Suprapubic skin (tissue), 4 donors: ENCODE measurements at places on chromosomes 5 and 9.

- no peak overlapping the region for H3K4me3 ChIP-seq
- H3K36me3 ChIP-seq, result no peaks in the 10 kb centered on the region
- peaks cover 12% of the 10 kb centered on the region for H3K4me1 ChIP-seq
- DNase-seq, result no peak
- H3K27ac ChIP-seq, result no peak overlapping the region
These were observed 7.0 kb upstream of the SLC9A3 start for GRCh38 chr5:531101-531748.

DNA sequence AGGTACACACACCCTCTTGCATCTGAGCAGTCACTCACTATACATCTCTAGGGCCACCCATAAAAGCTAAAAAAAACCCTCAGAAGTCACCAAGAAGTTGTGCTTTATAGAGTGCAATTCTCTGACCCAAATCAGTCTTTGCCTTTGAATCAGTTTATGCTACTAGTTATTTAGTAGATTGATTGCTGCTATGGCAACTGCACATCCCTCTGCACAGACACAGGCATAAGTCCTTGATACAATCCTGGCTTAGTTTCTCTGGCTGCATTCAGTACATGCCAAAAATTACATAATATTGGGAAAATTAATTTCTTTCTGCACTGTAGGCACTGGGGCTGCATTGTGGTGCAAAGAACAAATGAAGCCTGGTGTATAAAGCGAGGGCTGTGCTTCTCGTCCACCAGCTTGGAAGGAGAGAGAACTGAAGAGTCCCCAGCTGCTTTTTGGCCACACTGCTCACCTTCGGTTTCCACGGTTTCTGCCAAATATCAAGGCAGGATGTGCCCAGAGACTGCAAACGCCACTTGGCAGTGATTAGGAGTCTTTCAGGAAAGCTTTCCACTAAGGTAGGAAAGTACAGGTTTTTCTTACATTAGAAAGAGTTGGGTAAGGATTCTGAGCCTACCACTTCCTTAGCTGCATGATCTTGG, 258.4 kb downstream of the ELAVL2 start:
- no peaks in the 10 kb centered on the region for H3K36me3 ChIP-seq
- H3K27me3 ChIP-seq, result no peaks in the 10 kb centered on the region
- no peaks in the 10 kb centered on the region for H3K4me1 ChIP-seq

GRCh38 chr5:65812648-65813047, 90.6 kb downstream of the NLN start:
- peaks cover 5% of the 10 kb centered on the region for H3K36me3 ChIP-seq
- no peak overlapping the region for H3K27ac ChIP-seq
- H3K27me3 ChIP-seq, result no peaks in the 10 kb centered on the region
- DNase-seq, result no peak

GRCh38 chr9:99069075-99069474, 35.8 kb upstream of the TGFBR1 start:
- no peaks in the 10 kb centered on the region for H3K27me3 ChIP-seq
- no peak for DNase-seq
- H3K4me1 ChIP-seq, result peaks cover 3% of the 10 kb centered on the region
- H3K36me3 ChIP-seq, result no peaks in the 10 kb centered on the region
- H3K4me3 ChIP-seq, result no peak overlapping the region

DNA sequence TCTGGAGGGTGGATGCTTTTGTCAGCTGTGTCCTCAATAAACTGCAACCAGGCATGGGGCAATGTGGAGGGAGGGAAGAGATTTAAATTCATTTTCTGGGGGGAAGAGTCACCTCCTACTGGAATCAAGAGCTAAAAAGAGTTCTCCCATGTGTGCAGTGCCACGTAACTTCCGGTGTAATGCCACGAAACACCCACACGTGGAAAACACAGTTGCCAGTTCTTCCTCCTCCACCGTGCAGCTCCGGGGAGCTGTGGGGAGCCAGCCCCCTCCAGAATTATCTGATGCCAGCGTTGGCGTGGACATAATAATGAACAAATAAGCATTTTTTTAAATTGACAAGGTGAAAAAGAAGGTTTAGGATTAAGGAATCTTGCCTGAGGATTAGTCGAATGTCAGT, 32.1 kb upstream of the MED10 start:
- DNase-seq, result no peak
- H3K27me3 ChIP-seq, result no peaks in the 10 kb centered on the region
- H3K27ac ChIP-seq, result no peak overlapping the region
- H3K4me1 ChIP-seq, result peaks cover 4% of the 10 kb centered on the region
- no peaks in the 10 kb centered on the region for H3K36me3 ChIP-seq

DNA sequence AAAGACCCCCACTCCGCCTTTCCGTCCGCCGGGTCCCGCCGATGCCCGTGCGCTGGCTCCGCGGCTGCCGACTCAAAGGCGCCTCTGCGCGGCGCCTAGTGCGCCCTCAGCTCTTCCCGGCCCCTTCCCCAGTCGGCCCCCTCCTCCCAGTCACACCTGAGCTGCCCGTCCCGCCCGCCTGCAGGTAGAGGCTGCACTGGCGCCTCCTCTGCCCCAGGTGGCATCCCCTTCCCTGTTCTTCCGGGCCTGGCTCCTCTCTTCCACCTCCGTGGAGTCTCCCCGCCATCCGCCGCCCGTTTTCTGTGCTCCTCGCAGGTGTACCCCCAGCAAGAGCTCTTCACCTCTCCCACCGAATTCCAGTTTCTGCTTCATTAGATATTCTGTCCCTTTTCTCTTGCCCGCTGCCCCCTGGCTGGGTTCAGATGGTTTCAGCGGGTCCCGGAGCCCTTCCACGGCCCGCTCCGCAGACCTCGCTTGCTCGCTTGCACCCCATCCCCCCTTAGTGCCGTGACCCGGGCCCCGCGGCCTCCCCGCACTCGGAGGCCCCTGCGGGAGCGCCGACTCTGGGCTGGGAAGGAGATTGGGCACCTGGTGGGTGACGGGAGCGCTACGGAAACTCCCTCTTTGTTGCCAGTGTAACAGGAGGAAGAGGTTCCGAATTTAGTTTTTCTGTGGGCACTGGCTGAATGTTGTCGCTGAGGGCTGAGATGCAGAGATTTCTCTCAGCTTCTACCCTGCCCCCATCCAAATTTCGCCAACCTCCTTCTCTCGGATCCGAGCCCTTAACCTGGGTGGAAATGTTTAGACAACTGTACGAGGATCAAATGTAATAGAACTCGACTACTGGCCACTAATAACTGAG, 809 bp downstream of the SLC44A1 start:
- no peaks in the 10 kb centered on the region for H3K36me3 ChIP-seq
- peak overlapping the region; percentile 91 for H3K27ac ChIP-seq
- H3K4me3 ChIP-seq, result peak overlapping the region; percentile 87
- peaks cover 38% of the 10 kb centered on the region for H3K4me1 ChIP-seq

DNA sequence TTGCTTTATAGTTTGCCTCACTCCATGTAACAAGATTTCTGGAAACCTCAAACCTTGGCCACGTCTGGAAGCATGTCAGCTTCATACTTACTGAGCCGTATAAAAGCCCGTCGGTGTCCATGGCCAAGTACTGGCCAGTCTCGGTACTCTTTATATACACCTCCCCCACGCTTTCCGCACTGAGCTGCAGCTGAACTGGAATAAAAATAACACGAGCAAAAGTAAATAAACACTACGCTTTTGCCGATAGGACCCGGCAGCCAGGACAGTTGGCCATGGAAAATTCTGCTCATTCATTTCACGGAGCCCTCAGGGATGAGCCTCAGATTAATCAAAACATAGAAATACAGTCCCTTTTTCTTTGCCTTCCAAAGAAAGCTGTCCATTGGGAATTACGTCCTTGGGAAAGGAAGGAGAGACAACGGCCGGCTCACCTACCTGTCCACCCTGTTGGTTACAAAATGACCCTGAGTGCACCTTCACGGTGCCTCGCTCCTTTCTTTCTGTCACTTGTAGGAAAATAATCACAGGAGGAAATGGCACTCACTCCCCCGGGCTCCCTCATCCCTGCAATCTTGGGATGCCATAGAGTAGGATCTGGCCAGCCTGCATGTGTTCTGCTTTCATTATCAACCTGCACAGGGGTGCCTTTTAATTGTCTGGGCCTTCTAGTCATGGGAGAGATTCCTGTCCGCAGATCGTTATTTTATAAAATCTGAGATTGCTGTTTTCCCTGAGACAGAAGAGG, 85.1 kb downstream of the FGF1 start:
- H3K27me3 ChIP-seq, result no peaks in the 10 kb centered on the region
- H3K4me3 ChIP-seq, result peak overlapping the region; percentile 19
- peak overlapping the region; percentile 11 for H3K27ac ChIP-seq
- no peak for DNase-seq

GRCh38 chr5:119382169-119382568, 26.4 kb downstream of the TNFAIP8 start:
- peaks cover 32% of the 10 kb centered on the region for H3K4me1 ChIP-seq
- H3K27me3 ChIP-seq, result no peaks in the 10 kb centered on the region

DNA sequence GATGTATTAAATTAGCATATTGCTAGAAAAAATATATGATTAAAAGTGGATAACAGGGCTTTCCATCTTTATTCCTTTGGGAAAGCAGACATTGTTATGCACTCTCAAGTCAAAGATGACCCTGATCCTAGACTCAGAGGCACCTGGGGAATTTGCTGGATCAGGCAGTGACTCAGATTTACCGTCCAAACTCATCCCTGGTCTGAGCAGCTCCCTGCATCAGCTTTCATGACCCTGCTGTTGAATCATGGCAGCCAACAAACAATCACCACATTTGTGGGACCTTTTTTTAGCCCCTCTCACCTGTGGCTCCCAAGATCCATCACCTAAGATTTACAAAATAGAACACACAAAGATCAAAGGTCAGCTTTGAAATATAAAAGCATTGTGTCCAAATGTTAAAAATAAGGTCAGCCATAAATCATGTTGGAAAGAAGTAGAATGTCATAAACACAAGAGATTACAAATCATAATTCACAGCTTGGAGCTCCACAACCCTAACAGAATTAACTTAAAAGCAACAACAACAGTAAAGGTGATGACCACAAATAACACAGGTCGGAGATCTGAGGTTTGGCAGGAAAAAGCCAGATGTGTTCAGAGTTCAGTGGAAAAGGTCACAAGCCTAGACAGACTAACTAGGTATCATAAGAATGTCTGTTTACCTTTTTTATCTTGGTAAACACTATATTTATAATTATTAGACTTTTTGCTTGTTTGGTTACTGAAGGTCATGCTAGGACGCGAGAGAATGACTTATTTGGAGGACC, 55.5 kb downstream of the ZFAND5 start:
- H3K36me3 ChIP-seq, result no peaks in the 10 kb centered on the region
- peaks cover 15% of the 10 kb centered on the region for H3K4me1 ChIP-seq
- no peak overlapping the region for H3K4me3 ChIP-seq
- DNase-seq, result no peak

DNA sequence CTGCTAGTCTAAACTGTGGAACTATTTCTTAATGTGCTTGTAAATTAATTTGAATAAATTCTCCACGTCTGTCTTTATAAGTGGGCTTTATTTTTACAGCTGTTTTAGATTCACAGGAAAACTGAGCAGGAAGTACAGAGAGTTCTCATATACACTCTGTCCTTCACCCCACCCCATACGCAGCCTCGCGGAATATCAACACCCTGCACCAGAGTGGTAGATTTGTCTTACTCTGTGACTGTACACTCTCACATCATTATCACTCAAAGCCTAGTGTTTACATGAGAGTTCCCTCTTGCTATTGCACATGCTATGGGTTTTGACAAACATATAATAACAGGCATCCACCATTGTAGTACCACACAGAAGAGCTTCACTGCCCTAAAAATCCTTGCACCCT, 179.7 kb upstream of the DAB2 start:
- no peak for DNase-seq
- H3K27me3 ChIP-seq, result no peaks in the 10 kb centered on the region
- no peak overlapping the region for H3K27ac ChIP-seq
- H3K4me3 ChIP-seq, result no peak overlapping the region

- no peaks in the 10 kb centered on the region for H3K27me3 ChIP-seq
- no peak overlapping the region for H3K27ac ChIP-seq
- H3K4me1 ChIP-seq, result no peaks in the 10 kb centered on the region
- DNase-seq, result no peak
These were observed 2375.8 kb downstream of the MAT2B start for GRCh38 chr5:165881259-165881658.

DNA sequence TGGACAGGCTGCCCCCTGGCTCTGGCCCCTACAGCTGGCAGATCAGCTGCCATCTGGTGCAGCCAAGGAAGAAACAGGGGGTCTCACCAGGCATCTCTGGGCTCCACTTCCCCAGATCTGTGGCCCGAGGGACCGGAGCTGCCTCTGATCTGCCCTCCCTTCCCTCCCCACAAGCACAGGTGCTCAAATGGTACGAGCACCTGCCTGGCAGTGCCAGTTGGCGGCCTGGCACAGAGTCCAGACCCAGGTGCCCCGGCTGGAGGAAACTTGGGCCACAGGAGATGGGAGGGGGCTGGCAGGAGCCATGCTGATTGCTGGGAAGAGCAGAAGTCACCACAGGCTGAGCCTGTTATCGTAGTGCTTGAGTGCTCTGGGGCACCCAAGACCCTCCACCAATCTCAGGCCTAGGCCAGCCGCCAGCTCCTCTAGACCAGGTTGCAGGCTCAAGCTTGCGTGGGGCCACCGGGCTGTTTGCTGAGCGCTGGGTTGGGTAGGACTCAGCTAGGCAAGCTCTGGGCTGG, 5.0 kb upstream of the CAMK2A start:
- no peak overlapping the region for H3K27ac ChIP-seq
- no peaks in the 10 kb centered on the region for H3K27me3 ChIP-seq
- H3K36me3 ChIP-seq, result no peaks in the 10 kb centered on the region
- H3K4me1 ChIP-seq, result peaks cover 49% of the 10 kb centered on the region
- H3K4me3 ChIP-seq, result no peak overlapping the region

- peak overlapping the region; percentile 72 for H3K27ac ChIP-seq
- peaks cover 82% of the 10 kb centered on the region for H3K4me1 ChIP-seq
- DNase-seq, result no peak
- H3K4me3 ChIP-seq, result no peak overlapping the region
- H3K36me3 ChIP-seq, result no peaks in the 10 kb centered on the region
These were observed 40.6 kb downstream of the SH3PXD2B start for GRCh38 chr5:172413601-172414171.

- H3K27me3 ChIP-seq, result no peaks in the 10 kb centered on the region
- H3K27ac ChIP-seq, result no peak overlapping the region
- H3K36me3 ChIP-seq, result peaks cover 7% of the 10 kb centered on the region
- no peak overlapping the region for H3K4me3 ChIP-seq
These were observed 94.7 kb downstream of the KLHL3 start for GRCh38 chr5:137641148-137641547.

DNA sequence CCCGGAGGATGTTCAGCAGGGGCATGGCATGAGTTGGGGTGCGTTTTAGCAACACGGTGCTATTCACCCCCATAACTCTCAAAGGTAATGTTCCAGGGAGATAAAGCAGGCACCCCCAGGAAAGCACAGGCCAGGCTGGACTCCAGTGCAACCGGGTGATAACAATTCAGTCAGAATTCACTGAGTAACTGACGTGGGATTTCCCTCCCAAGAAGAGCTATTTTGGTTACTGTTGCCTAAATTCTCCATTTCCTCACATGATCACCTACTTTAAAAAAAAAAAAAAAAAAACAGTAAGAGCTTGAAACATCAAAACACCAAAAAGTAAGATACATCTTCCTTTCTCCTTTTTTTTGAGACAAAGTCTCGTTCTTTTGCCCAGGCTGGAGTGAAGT, 137.6 kb upstream of the WWC1 start:
- H3K4me1 ChIP-seq, result no peaks in the 10 kb centered on the region
- DNase-seq, result no peak
- H3K36me3 ChIP-seq, result no peaks in the 10 kb centered on the region
- H3K27ac ChIP-seq, result no peak overlapping the region
- H3K4me3 ChIP-seq, result no peak overlapping the region
